Amniotic stem cell (primary cell): ENCODE measurements at places on chromosomes 6 and 20.

- DNase-seq = no peak
Measured at GRCh38 chr6:101294676-101295075, 98.8 kb upstream of the GRIK2 start.

DNA sequence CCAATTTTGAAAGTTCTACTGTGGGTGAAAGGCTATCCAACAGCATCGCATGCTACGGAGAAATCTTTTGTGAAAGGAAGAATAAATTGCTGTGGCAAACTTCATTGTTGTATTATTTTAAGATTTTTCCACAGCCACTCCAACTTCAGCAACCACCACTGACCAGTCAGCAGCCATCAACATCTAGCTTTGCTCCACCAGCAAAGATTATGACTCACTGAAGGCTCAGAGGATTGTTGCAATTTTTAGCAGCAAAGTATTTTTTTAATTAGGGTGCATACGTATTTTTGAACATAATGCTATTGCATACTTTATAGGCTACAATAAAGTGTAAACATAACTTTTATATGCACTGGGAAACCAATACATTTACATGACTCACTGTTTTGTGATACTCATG lies 493.5 kb downstream of the TFAP2A start:
- DNase-seq = peak; percentile 26

- DNase-seq = no peak
Measured at GRCh38 chr6:146544616-146545182, 1.1 kb downstream of the RAB32 start.

DNA sequence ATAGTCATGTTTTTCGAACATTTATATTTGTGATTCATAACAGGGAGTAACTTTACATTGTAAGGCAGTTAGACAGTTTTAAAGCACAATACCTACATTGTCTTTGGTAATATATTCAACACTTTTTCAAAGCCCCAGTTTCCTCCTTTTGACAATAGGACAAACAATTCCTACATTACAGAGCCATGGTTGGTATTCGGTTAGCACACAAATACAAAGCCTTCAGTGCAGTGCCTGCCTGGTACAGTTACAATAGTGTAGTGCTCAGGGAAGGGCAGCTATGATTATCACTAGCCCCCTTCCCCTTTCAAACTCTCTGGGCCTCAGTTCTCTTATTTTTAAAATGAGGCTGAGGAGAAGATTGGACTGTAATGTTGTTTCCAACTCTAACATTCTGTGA lies 207.8 kb downstream of the TPBG start:
- DNase-seq = no peak

DNA sequence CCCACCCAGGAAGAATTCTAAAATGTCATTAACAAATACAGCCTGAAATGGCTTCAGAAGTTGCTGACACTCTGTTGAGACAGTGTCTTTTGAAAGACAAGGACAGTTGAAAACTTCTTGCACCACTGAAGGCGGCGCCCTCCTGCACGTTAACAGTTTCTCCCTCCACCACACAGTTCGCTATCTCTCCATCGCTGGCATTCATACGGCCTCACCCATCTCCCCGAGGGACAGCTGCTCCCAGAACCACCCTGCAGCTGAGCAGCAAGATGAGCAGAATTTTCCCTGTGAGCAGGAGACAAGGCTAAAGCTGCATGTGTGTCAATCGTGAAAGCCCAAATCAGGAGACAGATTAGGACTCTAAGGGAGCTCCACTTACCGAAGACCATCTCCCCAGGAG lies 113.3 kb downstream of the LY86 start:
- no peak for DNase-seq

DNA sequence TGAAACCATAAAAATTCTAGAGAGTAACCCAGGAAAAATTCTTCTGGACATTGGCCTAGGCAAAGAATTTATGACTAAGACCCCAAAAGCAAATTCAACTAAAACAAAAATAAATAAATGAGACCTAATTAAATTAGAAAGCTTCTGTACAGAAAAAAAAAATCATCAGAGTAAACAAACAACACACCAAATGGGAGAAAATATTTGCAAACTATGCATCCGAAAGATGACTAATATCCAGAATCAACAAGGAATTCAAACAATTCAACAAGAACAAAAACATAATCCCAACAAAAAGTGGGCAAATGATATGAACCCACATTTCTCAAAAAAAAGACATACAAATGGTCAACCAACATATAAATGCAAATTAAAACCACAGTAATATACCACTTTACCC lies 242.6 kb upstream of the CDYL start:
- DNase-seq = no peak

DNA sequence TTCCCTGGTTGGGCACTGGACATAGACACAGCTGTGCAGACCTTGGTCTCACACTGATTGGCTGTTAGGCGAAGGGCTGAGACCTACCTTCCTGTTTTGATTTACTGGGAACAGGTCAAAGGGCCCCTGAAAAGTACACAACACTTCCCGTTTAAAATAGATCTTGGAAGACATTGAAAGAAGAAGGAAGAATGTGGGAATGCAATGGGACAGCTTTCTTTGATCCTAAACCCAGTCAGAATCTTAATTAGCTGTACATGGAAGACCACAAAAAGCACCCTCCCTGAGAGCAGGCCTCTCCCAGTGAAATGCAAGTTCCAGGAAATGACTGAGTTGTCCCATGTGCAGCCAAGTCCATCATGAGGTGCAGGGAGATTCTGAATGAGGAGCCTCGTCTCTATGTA lies 83.6 kb upstream of the EXOC2 start:
- DNase-seq = no peak

DNA sequence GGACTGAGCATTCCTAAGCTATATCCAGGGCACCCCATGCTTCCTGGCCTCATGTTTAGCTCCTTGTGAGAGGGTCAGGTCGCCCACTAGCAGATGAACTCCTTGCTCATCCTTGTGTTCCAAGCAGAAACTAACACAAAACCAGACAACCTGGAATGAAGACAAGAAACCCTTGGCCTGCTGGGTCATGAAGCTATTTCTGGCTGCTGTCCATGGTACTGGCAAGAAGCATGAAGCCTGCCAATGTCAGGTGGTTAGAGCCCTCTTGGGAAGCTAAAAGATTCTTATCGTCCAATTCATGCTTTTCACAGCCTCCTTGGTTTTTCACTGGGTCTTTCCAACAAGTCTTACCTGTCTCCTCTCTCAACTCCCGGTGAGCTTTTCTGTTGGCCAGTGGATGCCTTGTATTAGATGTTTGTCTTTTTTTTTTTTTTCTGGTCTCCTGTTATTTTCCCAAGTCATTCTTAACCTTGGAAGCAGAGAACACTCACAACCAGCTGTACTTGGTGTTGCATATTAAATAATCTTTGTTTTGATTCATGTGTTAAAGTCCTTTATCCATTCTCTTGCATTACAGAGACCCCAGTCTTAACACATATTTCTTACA lies 180.3 kb downstream of the ANKRD60 start:
- no peak for DNase-seq

DNA sequence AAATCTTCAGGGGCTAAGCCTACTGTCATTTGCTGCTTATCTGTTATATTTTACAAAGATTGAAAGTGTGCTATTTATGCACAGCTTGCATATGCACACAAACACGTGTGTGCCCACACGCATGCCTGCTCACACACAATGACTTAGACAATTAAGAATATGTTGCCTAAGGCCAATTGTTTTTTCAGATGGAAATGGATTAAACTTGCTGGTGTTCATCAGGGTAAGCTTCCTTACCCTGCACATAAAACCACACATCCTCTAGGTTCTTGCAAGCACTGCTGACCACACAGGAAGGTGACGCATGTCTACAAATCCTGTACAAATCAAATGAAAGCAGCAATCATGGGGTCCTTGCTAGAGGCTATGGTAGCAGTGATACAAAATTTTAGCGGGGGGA lies 58.4 kb downstream of the GJA10 start:
- no peak for DNase-seq

- DNase-seq = no peak
Measured at GRCh38 chr6:41157323-41157722, 3.2 kb upstream of the TREML1 start.

DNA sequence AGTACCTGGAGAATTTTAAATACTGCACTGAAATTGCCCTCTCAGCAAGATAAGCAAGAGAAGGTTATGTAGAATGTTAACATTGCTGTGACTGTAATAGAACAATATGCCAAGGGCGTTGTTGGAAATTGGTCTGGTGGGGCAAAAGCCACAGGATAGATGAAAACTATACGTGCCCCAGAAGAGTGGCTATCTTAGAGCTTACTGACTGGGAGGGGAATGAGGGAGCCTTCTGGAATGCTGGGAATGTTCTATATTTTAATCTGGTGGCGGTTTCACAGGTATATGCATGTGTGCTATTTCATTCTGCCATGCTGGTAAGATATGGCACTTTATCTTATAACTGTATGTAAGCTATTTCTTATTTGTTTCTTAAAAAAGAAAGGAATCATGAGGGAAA lies 35.2 kb upstream of the YWHAB start:
- no peak for DNase-seq

- DNase-seq = no peak
Measured at GRCh38 chr20:60862601-60863000, 389.5 kb upstream of the CDH4 start.

GRCh38 chr20:9507544-9508239 lies 6.7 kb upstream of the LAMP5 start:
- DNase-seq = no peak

- no peak for DNase-seq
Measured at GRCh38 chr20:48131581-48131980, 346.3 kb upstream of the SULF2 start.

DNA sequence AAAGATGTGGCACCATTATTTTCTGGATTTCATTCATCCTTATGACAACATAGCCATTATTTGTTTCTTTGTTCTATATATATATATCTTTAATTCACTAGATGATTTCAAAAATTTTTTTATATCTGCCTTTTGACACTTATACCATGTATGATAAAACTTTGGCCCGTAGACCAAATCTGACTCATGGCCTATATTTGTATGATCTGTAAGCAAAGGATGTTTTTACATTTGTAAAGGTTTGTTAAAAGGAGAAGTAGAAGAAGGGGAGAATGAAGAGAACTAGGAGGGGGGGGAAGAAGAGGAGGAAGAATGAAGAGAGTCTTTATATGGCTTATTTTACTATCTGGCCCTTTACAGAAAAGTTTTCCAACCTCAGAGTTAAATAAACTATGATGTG lies 279.7 kb downstream of the LAMA2 start:
- no peak for DNase-seq

DNA sequence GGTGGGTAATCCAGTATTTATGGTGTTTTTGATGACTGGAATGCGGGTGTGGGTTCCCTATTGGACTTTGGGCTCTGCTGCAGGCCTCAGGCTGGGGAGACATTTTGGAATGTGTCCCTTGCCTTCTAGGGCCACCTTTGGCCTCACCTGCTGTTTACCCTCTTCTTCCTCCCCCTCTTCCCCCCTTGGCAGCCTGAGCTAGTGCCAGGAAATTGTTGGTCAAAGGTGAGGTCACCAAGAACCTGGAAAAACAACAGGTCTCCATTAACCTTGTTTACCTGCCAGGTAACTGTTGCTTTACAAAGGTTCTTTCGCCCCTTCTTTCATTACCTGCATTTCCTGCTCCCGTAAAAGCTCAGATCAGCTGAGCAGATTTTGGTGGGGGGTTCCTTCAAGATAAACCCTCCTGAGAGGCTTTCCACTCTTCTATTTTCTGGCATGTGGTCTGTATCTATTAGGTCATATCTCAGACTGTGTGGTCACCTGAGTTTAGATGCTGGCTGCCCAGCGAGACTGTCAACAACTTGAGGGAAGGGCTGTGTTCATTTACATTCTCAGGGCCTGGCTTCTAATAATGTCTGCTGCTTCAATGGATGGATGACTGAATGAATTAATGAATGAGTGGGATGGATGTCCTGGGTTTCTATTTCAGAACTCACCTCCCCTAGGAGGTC lies 34.7 kb downstream of the VEGFA start:
- DNase-seq = no peak

- no peak for DNase-seq
Measured at GRCh38 chr6:134819863-134820800, 129.8 kb downstream of the ALDH8A1 start.

GRCh38 chr6:53717566-53717965 lies 52.0 kb upstream of the KLHL31 start:
- no peak for DNase-seq

GRCh38 chr20:25238319-25239037 lies 9.4 kb upstream of the PYGB start:
- no peak for DNase-seq

- DNase-seq = peak; percentile 37
Measured at GRCh38 chr6:12233693-12234571, 56.2 kb upstream of the EDN1 start.

DNA sequence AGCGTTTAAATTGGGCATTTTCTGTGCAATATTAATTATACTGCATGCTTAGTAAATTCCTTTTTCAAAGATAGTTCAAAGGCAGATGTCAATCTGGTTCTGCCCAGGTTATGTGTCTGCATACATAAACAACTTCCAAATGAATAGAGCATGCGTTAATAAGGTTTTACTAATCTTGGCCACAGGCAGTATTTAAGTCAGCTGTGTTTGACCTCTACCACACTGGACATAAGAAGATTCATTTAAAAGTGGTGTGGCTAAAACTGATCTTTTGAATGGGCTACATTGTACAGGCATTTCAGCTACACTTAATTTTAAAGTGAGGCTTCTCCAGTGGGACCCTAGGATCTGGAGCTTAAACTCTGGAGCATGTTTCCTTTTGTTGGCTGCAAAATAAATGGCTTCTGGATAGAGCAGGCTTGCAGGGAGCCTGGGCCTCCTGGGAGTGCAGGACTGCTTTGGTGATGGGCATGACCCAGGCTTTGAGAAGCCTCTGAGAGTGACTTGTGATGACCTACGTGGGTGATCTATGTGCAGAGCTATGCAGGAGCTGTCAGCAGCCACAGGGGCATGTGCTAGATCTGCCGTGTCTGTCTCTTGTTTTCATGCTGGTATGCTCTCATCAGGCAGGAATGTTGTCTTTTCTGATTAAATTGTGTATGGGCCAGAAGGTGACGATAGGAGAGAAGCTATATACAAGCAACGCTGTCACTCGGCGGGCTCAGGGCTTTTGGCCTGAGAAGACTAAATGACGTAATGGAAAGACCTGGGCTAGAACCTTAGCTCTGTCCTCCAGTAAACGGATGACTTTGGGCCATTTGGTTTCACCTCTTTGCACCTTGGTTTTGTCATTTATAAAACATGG lies 331.2 kb downstream of the QKI start:
- DNase-seq = peak; percentile 88

DNA sequence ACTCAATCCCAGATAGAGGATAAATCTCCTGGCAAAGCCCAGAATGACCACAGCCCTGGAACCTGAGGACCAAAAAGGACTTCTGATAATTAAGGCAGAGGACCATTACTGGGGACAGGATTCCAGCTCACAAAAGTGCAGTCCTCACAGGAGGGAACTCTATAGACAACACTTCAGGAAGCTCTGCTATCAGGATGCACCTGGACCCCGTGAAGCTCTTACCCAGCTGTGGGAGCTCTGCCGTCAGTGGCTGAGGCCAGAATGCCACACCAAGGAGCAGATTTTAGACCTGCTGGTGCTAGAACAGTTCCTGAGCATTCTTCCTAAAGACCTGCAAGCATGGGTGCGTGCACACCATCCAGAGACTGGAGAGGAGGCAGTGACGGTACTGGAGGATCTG lies 992 bp downstream of the ZSCAN16 start:
- DNase-seq = no peak
